ENCODE measurements at places on chromosomes 11 and 22.
A peak's percentile ranks its signal among the peaks of the same experiment; 100 is the strongest.

- no peak for DNase-seq
These were observed 1.2 kb downstream of the SYVN1 start for GRCh38 chr11:65132988-65133700.

- no peak for DNase-seq
These were observed 261.7 kb downstream of the TENM4 start for GRCh38 chr11:79179087-79179486.

DNA sequence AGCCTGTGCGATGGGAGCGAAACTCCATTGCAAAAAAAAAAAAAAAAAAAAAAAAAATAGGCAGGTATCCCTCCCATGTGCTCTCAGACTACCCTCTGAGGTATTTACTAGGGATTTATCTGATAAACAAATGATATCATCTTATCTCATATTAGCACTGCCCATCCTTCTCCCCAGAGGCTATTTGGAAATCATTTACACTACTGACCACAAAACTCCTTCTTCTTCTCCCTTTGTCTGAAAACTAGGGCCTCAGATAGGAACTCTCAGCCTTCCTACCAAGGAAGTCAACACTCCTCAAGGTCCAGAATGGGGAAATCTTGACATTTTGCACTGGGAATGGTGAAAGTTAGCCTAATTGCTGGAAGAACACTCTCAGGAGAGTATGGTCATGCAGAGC, 46.4 kb downstream of the LARGE2 start:
- no peak for DNase-seq

- DNase-seq = no peak
These were observed 15.6 kb downstream of the PTH start for GRCh38 chr11:13480198-13480597.

DNA sequence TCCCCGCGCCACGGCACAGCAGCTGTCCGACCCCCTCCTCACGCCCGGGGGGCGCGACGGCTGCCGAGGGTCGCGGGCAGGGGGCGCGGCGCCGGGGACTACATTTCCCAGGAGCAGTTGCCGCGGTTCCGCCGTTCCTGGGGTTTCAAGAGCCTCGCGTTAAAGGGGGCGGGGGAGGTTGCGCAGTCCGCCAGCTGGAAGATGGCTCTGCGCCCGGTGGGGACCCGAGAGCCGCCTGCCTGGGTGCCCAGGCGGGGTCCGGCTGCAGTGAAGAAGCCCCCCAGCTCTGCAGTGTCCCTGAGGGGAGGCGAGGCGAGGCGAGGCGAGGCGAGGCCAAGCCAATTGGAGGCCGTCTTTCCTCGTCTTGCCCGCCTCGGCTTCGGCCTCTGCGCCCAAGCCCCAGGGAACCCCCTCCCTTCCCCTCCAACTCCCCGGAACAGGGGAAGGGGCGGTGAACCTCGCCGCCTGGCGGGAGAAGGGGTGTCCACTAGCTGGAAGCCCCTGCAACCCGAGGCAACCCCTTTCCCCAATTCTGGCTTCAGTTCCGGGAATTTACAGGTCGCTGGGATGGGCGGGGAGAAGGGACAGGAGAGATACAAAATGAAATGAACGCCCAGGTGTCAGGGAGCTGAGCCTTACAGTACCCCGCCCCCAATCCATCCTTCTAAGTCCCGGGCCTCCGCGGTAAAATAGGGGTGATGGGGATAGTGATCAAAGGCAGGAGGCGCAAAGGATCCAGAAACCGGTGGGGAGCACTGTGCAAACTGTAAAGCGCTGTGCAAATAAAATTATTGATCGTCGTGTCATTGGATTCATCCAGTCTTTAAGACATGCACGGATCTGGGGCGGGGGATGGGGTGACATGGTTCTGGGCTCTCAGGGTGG, 5.2 kb upstream of the GCAT start:
- DNase-seq = peak; percentile 41

DNA sequence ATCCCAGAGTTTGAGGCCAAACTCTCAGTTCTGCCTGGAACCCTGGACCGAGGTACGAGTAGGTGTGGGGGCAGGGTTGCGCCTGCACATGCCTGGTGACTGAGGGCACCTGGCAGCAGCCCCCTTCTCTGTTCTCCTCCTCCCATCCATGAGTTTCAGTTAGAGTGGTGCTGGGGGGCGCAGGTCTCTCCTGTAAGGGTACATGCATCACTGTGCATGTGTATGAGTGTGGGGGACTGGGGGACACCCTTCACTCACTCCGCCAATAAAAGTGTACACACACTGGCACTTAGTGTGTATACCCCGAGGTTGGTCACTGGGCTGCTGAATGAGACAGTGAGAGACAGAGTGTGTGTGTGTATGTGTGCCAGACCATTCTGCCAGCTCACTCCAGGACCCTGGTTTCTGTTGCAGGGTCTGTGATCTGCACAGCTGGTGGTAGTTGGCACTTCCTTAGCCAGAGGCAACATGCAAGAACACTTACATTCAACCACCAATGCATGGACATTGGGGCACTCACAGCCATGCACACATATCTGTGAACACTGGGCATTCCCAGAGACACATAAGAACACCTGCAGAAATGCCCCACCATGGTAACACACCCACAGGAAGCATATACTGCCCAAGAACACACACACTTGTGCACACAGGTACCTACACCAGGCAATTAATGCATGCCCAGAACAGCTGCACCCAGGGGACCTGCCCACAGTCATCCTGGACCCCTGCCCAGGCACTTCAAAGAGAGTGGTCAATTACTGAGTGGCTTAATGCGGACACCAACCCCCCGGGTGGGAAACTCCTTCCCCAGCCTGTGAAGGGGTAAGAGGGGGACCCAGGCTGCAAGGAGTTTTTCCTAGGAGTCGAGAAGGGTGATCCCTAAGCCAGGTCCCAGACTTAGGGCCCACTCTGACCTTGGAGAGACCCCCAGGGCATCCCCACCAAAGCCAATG, 1.2 kb upstream of the NRXN2 start:
- no peak for DNase-seq

- no peak for DNase-seq
These were observed 291.5 kb downstream of the SWAP70 start for GRCh38 chr11:9955391-9955790.

DNA sequence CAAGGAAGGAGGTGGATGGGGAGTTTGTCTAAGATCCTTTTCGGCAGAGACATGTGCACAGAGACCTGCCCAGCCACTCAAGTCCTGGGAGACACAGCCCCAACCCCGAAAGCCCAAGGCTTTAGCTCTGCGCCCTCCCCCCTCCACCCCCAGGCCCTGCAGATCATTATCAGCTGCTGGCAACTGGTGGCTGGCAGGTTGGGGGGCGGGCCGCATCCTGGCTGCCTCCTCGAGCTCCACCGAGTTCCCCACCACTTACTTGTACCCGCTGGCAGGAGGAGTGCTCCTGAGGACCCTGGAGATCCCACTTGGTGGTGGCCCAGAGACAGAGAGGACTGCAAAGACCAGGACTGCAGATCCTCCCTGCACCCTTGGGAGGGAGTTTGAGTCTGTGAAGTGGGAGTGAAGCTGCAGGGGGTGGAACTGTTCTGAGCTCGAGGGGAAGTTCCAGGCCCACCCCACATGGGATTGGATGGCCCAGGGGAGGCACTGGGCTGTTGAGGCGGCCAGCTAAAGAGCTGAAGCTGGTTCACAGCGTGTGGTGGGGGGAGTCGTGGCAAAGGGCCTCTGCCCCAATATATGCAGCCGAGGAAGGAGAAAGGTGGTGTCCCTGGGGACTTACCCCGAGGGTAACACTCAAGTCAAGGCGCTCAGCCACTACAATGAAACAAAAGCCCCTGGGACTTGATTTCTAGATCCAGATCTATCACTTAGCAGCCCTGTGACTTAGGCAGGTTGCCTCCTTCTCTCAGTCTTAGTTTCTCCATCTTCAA, 19.9 kb upstream of the CCDC86 start:
- no peak for DNase-seq

DNA sequence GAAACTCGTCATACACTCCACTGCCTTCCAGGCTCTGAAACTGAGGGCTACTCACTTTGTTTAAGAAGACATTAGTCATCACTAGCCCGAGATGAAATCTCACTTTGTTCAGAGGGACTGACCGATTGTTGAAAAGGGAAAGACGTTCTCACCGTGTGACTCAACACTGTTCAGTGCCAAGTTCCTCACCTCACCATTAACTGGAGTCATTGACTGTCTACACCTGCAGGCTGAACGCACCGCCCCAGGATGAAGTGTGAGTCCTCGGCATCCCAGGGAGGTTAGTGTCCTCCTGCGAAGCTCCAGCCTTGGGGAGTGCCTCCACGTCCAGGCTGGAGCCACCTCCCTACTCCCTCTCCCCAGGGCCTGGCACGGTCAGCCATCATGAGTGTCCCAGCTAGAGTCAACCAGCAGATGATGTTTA, 30.4 kb downstream of the FADD start:
- peak; percentile 86 for DNase-seq

DNA sequence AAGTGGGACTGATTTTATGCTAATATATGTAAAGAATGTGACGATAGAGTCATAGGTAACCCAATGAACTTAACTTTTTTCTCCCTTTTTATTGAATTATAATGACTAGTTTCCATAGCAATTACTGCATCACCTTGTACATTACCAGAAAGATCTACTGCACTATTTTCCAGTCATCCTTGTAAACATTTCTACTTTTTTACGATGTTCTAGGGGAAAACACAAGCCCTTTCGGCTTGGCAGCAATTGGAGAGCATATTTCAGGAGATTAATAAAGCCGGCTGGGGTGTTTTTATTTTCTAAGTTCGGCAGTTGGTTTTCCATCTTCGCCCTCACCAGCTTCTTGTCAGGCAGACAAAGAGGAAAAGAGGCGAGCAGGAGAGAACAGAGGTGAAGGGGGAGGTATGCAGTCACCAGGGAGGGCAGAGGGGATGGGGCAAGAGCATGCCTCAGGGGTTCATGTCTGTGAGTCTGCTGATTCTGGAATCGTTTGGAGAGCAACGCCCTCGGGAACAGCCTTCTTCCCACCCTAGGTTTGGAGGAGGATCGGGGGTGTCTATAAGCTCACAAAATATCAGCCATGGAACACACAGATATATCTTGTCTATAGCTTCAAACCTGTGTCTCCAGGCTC, 476.4 kb downstream of the MIAT start:
- no peak for DNase-seq

Measured in astrocyte of the spinal cord (primary cell).